ENCODE measurements at places on chromosomes 3 and 15. TPM values are rescaled to one million over a fixed set of nuclear protein-coding genes. Genes with fewer than 3 reads are reported as not detected.

The PAK6 gene
- 0.35 TPM for total RNA-seq

The TERC gene
- total RNA-seq: 16.0 TPM

The ANKRD63 gene
- total RNA-seq: not detected

The MAPKAPK3 gene
- 166 TPM for total RNA-seq

The TRANK1 gene
- total RNA-seq: 17.2 TPM

The CLDN18 gene
- total RNA-seq: not detected

The GOLGA6D gene
- not detected for total RNA-seq

The OCA2 gene
- not detected for total RNA-seq

The LYZL4 gene
- total RNA-seq: not detected

The ACKR2 gene
- total RNA-seq: 2.8 TPM

The LTK gene
- total RNA-seq: not detected

The SLC22A13 gene
- 0.24 TPM for total RNA-seq

The SLC2A2 gene
- not detected for total RNA-seq

The CELSR3 gene
- total RNA-seq: 18.6 TPM

The GPR176 gene
- total RNA-seq: not detected

The EFCC1 gene
- 0.18 TPM for total RNA-seq
